ENCODE measurements at places on chromosomes 16 and 17.
A peak's percentile ranks its signal among the peaks of the same experiment; 100 is the strongest.

GRCh38 chr17:50060951-50061712 is 5.2 kb downstream of the ITGA3 start:
- DNase-seq = peak; percentile 81

- DNase-seq = no peak
Observed at GRCh38 chr16:56278196-56278855, 87.0 kb downstream of the GNAO1 start.

GRCh38 chr17:63621684-63622573 is at the start of gene MAP3K3:
Gene MAP3K3 (plus strand): TSS chr17:63622417. CDS start chr17:63622760, 343 bp downstream.
- peak; percentile 100 for DNase-seq

- DNase-seq = no peak
Observed at GRCh38 chr17:47607481-47607880, 42.2 kb upstream of the KPNB1 start.

DNA sequence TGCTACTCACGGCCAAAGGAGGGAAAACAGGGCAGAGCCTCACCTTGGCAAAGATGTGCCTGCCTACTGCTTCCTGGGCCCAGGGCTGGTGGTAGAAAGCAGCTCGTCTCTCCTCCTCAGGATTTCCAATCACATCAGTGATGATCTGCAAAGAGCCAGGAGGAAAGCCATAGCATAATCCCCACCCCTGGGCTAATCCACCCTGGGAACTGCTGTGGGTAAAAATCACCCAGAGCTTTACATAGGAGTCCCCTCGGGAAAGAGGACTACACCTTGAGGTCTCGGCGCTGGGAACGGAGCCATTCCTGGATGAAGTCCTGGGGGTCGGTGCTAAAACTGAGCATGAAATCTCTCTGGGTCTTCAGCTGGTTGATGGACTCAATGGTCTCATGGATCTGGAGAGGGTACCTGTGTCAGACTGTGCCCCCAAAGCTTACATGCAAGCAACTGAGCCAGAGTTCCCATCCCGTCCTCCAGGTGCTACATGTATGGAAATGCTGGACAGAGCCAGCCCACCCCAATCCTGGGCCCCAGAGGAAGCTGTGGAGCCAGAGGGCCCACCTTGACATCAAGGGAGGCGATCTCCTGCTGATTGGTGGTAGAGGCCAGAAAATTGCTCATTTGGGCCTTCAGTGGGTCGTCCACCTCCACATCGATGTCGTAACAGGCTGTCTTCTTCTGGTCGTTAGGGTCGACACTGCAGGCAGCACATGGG is 5.7 kb upstream of the FTSJ3 start:
- DNase-seq = peak; percentile 43

GRCh38 chr17:79065105-79065670 is 9.4 kb upstream of the ENGASE start:
- no peak for DNase-seq

DNA sequence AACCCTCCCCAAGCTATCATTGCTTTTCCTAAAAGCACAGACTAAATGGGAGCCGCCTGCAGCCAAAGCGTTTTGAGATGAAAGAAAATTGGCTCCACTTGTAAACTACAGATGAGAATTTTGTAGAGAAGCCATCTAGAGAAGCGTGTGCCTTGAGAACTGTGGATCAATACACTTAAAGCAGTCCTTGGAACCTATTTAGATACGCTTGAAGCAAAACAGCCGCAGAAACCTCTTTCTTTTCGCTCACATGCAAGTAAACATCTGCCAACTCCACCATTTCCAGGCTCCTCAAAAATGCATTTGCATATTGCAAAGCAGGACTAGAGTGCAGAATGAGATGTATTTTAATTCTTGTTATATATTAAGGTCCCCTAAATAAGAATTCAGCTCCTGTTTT is 13.1 kb downstream of the KIAA0513 start:
- DNase-seq = no peak
